ENCODE measurements at places on chromosomes 6 and 20.

- DNase-seq, result no peak
These were observed 13.3 kb downstream of the SLC2A12 start for GRCh38 chr6:134039116-134039515.

GRCh38 chr6:143146186-143146851 is 85.6 kb downstream of the AIG1 start:
- DNase-seq, result no peak

GRCh38 chr20:1813101-1813529 is 82.1 kb upstream of the SIRPA start:
- no peak for DNase-seq

- DNase-seq, result no peak
These were observed 16.9 kb upstream of the TGM2 start for GRCh38 chr20:38181971-38182370.

DNA sequence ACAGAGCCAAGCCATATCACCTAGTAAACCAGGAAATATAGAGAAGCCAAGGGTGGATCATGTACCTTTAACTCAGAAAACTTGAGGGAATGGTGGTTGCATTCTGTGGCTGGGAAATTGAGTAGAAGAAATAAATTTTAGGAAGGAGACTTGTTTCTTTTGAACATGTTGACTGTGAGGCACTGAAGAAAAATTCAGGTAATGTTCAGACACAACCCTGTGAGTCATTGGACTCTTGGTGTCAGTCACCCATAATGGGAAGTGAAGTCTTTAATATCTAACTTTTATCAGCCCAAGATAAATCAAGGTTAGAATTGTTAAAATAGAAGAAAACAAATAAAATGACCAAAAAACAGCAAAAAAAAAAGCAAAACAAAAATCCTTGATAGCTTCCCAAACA is 98.8 kb upstream of the GRIK2 start:
- DNase-seq, result no peak

- DNase-seq, result peak; percentile 62
These were observed 704 bp downstream of the TOP1 start for GRCh38 chr20:41029150-41029901.

DNA sequence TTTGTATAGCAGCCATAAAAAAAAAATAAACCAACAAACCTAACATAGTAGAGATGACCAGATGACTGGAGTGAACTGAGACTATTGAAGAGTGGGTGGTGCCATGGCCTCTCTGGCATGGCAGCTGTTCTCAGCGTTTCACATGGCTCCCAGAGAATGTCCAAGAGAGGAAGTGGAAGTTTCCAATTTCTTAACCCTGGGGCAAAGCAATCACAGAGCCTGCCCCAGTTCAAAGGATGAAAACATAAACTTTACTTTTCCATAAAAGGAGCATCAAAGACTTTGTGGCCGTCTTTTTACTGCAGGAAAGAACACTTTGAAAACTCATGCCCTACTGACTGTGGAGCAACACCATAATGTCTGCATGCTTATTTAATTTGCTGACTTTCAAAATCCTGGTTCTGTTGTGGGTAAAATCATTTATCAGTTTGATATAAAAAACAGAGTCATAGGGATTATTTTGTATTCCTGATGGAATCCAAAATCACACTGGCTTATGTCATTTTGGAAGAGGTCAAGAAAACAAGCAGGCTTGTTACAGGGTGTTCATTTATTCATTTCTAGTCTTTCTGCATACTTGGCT is 165.4 kb downstream of the SLC35B3 start:
- DNase-seq, result no peak

DNA sequence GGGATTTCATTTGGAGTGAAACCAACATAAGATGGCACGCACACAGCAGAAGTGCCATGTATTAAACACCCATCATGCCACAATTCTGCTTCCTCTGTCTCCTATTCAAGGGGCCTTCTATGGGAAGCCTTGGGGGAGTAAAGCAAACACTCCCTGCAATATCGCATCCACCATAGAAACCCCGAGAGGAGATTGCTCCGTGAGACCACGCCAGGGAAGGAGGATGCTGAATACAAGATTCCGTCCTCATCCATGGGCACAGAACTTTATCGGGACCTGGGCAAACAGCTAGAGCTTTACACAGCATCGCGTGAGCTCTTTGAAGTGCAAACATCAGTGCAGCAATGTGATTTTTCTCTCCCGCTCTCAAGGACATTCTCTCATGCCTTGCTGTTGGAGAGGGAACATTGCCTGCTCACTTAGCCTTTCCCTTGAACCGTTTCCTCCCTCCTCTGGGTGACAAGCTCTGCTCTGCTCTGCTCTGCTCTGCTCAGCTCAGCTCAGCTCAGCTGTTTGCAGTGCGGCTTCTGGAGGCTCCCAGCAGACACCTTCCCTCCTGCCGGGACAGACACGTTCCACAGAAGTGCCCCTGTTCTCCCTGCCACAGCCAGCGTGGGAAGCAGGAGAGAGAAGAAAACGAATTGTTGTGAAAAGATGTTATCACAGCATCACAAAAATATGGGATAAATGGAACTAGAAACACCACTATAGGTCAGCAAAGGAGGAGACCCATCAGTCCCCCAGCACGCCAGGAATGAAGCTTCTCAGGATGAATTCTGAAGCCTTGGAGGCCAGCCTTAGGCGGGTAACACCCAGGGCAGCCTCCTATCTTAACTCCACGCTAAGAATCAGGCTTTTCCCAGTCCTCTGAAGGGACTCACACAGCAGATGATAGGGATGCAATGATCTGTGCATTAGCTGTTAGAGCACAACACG is 48.2 kb downstream of the RNASET2 start:
- DNase-seq, result no peak

GRCh38 chr6:154458565-154459470 is 51.7 kb downstream of the CNKSR3 start:
- no peak for DNase-seq

DNA sequence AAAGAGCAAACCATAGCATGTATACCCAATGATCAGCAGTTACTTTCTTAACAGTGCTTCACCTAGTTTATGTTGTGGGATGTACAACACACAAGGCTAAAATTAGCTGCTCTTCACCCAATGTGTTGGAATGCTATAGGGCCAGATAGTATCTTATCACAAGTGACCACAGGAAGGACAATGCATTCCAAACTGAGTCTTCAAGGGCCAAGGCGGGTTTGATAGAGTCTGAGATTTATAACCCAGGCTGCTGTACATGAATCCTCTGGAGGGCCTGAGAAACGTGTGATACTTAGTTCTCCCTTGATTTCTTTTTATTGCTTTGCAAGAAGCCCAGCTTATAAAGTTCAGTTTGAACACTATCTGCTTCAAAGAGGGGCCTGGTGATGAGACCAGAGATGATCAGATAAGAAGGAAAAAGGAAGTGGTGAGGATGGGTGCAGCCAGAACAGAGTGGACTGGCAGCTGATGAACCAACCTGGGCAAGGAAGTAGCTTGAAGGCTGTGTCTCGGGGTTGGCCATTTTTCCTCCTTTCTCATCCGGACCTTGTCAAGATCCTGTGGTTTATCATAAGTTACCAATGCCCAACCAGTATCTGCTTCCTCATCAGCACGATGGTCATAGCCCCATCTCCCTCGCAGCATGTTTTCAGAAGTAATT is 62.2 kb upstream of the BMP2 start:
- DNase-seq, result no peak

DNA sequence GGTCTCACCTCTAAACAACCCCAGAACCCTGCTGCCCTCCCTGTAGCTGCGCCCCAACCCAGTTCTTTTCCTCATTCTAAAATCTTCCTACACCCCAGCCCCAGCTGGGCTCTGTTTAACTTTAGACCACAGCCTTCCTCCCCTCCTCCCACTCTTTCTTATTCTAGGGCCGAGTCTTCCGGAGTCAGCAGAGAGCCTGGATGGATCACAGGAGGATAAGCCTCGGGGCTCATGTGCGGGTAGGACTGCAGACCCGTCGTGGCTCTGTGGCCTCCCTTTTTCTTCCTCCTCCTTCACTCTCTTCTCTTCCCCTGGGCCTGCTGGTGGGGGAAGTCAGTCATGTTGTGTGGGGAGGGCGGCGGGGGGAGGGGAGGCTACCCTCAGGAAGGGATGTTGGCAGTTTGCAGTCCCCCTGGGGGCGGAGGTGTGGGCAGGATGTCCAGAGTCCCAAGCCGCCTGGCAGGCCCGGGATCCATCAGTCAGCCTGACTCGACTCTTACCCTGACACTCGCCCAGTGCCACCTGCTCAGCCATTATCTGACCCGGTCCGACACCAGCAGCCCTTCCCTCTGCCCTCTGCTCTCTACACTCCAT is 8.1 kb downstream of the CAPN11 start:
- no peak for DNase-seq

Measured in stimulated activated naive CD8-positive, alpha-beta T cell treated with anti-CD3 and anti-CD28 coated beads, Interleukin-15, Interleukin-2, amounts not matched to agents 100 U/mL and 50 U/mL, for 24 hours (primary cell).